ENCODE measurements at places on chromosomes 7 and 10. TPM values are rescaled to one million over a fixed set of nuclear protein-coding genes. Genes with fewer than 3 reads are reported as not detected.

DNA sequence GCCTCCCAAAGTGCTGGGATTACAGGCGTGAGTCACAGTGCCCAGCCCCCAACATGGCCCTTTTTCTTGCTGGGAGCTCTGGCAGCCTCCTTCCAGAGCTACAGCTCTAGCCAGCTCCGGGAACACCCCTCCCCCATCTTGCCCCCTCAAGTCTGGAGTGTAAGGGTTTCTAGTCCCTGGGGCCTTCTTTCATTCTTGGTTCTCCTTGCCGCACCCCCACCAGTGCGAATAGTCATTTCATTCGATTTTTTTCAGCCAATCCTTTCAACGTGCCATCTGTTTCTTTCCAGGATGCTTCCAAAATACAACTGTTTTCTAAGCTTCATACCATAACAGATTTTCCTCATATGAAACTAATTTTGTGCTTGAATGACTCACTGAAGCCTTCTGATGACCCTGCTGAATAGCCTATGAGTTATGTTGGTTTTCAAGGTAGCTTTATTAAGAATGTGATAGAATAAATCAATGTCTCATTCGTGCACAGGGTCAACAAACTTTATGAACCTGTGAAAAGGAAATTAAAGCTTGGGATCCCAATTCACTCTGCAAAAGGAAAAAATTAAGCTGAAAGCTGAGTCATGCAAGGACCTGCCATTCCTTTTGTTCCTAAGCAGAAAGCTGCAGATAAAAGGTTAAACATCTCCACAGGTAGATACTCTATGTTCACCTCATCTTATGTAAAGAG, 38.6 kb downstream of the CDC14C start:
- H3K36me3 ChIP-seq, result no peaks in the 10 kb centered on the region
- no peak overlapping the region for H3K4me3 ChIP-seq
- DNase-seq, result no peak

DNA sequence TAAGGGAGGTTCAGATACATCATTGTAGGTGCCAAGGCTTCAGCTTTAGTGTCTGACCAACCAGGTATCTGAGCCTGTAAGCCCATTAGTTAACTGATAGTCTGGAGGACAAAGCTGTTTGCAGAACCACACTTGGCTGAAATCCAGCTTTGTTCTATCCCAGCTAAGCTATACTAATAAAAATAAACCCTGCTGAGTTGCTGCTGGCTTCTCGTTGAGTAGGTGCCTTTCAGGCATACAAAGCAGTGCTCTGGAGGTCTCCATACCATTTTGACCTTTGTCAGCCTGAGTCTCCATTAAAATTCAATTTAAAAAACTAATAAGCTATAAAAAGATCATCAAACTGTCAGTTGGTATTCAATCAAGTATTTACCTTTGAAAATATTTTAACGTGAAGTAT, 22.0 kb downstream of the CDCA7L start:
- peak; percentile 58 for DNase-seq
- no peak overlapping the region for H3K27ac ChIP-seq
- H3K36me3 ChIP-seq, result no peaks in the 10 kb centered on the region
- H3K4me3 ChIP-seq, result no peak overlapping the region

DNA sequence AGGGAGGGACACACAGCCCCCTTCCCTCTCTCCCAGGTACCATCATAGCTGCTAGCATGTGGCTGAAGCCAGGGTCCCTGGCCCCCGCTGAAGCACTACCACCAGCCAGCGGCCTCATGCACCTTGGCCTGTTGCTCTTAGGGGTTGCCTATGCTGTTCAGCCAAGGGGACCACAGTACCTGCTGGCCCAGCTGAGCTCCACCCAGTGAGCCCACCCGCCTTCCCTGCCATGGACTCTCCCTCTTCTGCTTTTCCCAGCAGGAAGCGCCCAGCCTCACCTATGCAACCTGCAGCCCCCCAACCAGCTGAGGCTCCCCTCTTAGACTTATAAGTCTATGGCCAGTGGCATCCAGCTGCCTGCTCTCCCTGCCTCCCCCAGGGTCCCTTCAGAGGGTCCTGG, 8.7 kb upstream of the MTPAP start:
- no peaks in the 10 kb centered on the region for H3K4me1 ChIP-seq
- no peak overlapping the region for H3K4me3 ChIP-seq
- H3K27ac ChIP-seq, result no peak overlapping the region
- H3K27me3 ChIP-seq, result no peaks in the 10 kb centered on the region
- no peak for DNase-seq
- H3K36me3 ChIP-seq, result no peaks in the 10 kb centered on the region

DNA sequence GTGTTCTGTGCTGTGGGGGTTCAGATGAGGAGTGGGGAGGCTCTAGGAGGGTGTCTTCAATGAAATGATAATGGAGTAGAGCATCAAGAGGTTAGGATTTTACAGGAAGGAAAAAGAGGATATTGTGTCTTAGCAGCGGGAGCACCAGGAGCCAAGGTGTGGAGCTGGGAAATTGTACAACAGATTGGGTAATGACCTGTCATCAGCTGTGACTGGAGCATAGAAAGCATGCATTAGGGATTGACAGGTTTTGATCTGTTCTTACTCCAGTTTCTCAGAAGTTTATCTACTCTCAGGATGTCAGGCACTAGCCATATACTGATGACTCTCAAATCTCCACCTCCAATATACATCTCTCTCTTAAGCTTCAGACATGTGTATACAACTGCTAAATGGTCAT, 196.9 kb downstream of the ARHGAP12 start:
- no peak overlapping the region for H3K27ac ChIP-seq
- H3K27me3 ChIP-seq, result no peaks in the 10 kb centered on the region
- H3K4me1 ChIP-seq, result no peaks in the 10 kb centered on the region
- no peaks in the 10 kb centered on the region for H3K36me3 ChIP-seq
- DNase-seq, result no peak
- H3K4me3 ChIP-seq, result no peak overlapping the region

GRCh38 chr7:19016140-19016539, 101.3 kb downstream of the TWIST1 start:
- H3K27ac ChIP-seq, result no peak overlapping the region
- H3K4me3 ChIP-seq, result no peak overlapping the region
- H3K36me3 ChIP-seq, result no peaks in the 10 kb centered on the region
- no peaks in the 10 kb centered on the region for H3K4me1 ChIP-seq
- H3K27me3 ChIP-seq, result no peaks in the 10 kb centered on the region

DNA sequence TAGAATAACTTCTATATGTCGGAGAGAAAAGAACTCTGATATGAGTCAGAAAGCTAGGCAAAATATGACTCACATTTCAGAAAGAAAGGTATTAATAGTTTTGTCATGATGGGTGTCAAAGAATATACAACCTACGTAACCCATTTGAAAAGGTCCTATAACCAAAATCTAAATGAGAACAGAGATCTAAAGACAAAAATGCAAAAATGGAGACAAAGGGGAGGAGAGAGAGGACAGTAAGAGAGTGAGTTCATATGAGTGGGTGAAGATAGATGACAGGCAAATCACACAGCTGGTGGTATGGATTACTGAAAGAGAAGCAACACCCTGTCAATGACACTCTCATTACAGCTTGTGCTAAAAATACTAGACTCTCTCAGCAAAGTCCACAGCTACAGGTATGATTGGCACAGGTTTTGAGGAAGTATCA, 25.6 kb downstream of the ANKMY2 start:
- no peak overlapping the region for H3K27ac ChIP-seq
- no peak for DNase-seq
- H3K27me3 ChIP-seq, result no peaks in the 10 kb centered on the region
- no peaks in the 10 kb centered on the region for H3K4me1 ChIP-seq

GRCh38 chr7:4904346-4904745, 20.8 kb upstream of the RADIL start:
- no peaks in the 10 kb centered on the region for H3K27me3 ChIP-seq
- H3K4me1 ChIP-seq, result no peaks in the 10 kb centered on the region
- H3K4me3 ChIP-seq, result no peak overlapping the region
- DNase-seq, result no peak

DNA sequence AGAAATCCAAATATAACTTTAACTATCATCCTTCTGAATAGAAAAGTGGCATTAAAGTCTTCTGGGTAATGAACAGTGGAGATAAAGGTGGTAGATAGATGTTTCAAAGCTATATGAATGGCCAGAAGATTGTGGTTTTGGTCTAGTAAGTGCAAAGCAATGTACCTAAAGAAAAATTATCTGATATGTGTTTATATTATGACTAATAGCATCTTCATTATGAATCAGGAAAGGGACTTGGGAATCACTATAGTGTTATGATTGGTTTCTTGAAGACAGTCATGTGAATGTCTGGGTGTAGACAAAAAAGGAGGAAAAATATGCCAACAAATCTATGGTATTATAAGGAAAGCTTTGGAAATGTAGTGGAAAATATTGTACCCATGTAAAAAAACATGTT, 3.0 kb downstream of the ZNF518A start:
- H3K4me1 ChIP-seq, result 0 out of 2 replicates have a peak, but pooled peaks cover 5% of the 10 kb centered on the region
- no peaks in the 10 kb centered on the region for H3K27me3 ChIP-seq
- H3K4me3 ChIP-seq, result no peak overlapping the region
- no peak overlapping the region for H3K27ac ChIP-seq

The ZNF727 gene
- total RNA-seq, result 3.0 TPM

The SLC13A4 gene
- total RNA-seq, result 0.08 TPM

The TAF6 gene
- 47.8 TPM for total RNA-seq

The FOXI2 gene
- not detected for total RNA-seq

The MCM10 gene
- total RNA-seq, result 53.1 TPM

Measured in SJCRH30 (cell line).